ENCODE measurements at places on chromosomes 7 and 10. TPM values are rescaled to one million over a fixed set of nuclear protein-coding genes. Genes with fewer than 3 reads are reported as not detected.

HERPUD2 gene
- 31.3 TPM for total RNA-seq

H2AZ2 gene
- total RNA-seq = 113 TPM

SLC18A3 gene
- total RNA-seq = not detected

WEE2 gene
- not detected for total RNA-seq

SPDYE9 gene
- not detected for total RNA-seq

ODAD2 gene
- total RNA-seq = 2.8 TPM

OPN4 gene
- not detected for total RNA-seq

DNA sequence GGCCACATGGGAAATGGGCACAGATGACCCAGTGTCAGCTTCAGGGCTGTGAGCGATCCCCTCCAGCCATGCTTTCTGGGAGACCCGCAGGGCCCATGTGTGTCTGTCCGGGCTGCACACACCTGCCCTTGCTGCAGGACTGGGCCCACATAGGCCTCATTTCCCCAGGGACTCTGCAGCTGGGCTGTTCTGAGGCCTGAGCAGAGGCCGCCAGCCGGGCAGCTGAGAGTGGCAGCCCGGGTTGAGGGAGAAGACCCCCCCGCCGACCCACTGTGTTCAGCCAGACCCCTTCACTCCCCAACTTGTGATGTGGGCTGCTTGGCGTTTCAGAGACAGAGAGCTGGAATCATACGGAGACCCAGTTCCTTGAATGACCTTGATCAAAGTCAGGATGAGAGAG, 50.1 kb upstream of the DPYSL4 start:
- no peak for DNase-seq

DNA sequence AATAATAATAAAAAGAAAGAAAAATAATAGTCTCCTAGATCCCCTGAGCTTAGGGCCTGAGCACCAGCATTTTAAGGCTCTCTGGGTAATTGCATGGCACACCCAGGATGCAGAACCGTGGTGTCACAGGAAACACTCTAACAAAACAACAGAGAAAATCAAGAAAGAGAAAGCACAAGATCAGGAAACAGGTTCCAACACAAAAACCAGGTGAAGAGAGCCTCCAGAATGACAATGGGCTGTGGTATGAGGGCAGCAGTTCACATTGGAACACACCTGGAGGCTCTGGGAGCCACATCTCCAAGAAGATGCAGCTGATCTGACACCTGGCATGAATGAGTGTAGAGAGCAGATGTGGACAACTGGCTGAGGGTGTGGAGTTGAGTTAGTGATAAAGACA, 7.1 kb downstream of the MMRN2 start:
- DNase-seq = no peak

DNA sequence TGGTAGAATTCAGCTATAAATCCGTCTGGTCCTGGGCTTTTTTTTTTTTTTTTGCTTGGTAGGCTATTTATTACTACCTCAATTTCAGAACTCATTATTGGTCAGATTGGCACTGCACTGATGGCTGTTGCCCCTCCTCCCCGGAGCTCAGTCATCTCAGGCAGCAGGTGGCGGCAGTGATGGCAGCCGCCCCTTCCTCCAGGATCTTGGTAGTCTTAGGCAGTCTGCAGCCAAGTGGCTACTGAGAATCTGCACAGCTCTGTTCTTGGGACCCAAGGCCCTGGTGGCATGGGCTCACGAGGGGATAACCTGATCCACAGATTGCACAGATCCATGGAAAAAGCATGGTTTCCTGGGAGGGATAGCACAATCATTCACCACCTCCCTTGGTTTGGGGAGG, 77.9 kb downstream of the GPR85 start:
- DNase-seq = no peak

DNA sequence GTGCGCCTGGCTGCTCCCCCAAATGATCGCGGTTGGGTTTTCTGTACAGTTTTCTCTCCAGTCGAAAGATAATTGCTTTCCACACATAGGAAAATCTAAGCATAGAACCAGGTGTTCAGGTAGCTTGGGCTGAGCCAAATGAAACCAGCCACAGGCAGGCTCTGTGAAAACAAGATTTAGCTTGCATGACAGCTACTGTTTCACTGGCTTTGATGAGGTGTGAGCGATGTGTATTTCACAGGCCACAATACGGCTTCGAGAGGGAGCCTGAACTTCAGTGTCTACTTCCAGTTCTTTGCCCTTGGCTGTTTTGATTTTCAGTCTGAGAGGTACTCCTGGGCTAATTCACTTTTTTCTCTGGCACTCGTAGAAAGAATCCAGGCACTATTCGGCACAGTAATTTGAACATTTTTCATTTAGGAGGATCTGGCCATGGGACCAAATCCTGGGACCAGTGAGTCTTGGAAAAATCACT, 110.5 kb downstream of the JCAD start:
- DNase-seq = no peak

DNA sequence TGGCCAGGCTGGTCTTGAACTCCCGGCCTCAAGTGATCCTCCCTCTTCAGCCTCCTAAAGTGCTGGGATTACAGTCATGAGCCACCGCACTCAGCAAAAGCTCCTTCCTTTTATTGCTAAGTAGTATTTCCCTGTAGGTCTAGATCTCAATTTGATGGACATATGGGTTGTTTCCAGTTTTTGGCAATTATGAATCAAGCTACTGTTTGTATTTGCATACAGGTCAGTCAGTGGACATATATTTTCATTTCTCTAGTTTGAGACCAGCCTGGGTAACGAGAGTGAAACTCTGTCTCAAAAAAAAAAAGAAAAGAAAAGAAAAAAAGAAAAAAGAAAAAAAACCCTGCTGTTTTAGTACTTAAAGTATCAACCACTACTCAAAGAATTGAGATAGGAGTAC, 6.4 kb upstream of the PRKRIP1 start:
- DNase-seq = no peak

DNA sequence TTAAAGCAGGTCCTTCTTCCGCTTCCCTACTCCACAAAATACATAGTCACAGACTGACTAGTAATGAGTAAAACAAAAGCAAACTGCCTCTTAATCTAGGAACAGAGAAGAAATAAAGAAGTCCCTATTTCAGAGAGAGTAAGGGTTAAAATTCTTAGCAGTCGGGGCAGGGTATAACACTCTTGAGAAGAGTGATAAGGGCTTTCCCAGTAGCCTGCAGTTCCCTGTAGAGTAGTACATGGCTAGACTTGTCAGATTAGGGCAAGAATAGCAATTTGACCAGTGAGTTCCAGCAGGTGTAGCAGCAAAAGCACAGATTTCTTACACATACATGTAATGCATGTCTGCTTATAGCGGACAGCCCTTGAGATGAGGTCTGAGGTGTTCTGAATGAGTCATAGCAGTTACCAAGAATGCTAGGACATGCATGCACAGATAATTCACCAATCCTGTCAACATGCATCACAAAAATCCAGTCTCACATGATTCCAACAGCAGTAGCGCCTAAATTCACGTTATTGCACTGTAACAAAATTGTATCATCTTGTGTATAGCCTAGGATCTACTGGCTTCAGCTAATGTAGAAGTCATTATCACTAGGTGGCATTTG, 40.7 kb downstream of the BTRC start:
- no peak for DNase-seq

DNA sequence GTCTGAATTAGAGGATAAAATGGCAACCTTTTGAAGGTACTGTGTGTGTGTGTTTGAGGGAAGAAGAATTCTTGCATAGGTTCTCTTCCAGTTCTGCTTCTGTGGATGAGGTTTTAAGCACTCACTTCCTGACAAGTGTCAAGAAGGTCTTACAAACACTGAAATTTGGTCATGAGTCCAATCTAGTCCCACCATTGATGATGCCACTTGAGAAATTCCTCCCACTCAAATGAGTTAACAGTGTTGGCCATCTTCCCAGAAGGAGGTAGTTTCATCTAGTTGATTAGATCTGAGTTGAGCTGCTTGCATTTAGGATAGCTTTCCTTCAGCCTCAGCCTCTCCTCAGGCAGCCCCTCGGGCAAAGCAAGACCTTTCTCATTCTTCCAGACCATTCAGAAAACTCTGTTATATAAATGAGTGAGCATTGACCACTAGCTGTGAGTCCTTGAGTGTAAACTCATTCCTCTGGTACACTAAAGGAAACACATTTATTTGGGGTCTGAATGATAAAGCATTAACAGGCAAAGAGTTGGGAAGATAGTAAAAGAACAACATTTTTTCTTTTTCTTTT, 189.5 kb downstream of the TRIL start:
- no peak for DNase-seq

DNA sequence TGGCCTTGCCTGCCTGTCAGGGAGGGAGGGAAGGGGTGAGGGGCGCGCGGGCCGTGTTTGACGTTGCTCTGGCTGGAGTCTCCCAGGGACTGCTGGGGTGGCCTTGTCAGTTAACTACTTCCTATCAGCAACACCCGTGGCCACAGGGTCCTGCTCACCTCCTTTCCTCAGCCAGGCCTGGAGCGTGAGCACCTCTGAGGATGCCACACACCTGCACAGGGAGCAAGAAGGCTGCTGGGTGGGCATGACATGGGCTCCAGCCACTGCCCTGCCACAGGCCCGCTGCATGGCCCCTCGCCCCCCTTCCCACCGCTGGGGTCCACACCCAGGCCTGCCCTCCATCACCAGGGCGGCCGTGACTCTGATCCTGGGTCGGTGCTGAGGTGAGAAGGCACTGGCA, 212.4 kb downstream of the ELFN1 start:
- no peak for DNase-seq

DNA sequence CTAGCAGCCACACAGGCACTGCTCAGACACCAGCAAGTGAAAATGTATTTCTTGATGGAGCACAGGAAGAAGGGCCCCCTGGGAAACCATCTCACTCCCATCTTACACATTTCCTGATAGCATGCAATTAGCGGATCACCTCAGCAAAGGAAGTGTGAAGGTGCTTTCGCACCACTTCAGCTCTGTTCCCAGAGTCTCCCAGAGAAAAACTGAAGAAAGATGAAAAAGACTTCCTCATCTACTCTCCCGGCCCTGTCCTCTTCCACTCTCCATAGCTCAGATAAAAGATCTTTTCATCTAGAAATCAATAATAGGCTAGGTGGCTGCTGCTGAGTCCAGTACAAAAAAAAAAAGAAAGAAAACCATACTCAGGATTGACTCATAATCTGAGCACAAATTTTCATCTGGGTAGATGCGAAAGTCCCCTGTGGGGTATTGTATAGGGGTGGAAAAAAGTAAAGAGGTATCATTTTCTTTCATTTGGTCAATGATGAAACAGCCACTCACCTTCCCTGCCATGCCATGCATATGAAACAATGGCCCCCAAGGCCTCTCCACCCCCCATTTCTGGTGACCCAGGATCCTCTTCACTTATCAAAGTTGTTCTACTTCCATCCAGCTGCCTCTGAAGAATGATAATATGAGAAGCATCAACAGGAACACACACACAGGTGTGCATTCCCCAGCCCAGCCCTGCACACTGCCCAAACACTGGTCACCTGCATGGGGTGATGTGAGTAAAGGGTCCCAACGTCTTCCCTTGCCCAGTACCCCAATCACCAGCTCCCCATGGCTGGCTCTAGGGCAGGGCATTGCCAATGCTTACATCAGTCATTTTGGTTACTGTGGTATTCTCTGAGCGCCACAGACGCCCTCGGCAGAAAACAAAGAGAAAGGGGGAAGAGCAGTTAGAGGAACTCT, 48.8 kb upstream of the DGKI start:
- DNase-seq = no peak

GRCh38 chr10:85851325-85851724, 515.3 kb downstream of the GRID1 start:
- DNase-seq = no peak

DNA sequence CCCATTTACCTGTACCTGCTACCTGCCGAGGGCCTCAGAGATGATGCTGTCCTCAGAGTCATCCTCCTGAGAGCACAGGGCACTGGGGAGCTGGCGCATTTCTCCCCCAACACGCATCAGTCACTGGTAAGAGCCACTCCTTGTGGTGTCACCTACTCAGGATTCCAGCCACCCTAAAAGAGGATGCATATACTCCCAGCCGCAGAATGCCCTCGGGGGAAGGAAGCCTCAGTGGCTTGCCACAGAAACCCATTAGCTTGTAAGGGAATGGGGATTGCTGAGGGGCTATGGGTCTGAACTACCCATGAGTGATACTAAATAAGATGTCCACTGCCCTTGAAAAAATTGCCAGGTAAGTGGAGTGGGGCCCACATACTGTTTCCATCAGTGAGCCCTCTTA, 279.2 kb downstream of the WDR11 start:
- no peak for DNase-seq

DNA sequence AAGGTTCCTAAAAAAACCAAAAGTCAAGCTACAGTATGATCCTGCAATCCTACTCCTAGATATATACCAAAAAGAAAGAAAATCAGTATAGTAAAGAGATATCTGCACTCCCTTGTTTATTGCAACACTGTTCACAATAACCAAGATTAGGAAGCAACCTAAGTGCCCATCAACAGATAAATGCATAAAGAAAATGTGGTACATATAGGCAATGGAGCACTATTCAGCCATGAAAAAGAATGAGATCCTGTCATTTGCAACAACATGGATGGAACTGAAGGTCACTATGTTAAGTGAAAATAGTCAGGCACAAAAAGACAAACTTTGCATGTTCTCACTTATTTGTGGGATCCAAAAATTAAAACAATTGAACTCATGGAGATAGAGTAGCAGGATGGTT, 1159.5 kb upstream of the AUTS2 start:
- no peak for DNase-seq

- no peak for DNase-seq
These were observed 33.9 kb downstream of the MYL10 start for GRCh38 chr7:101595246-101595645.

DNA sequence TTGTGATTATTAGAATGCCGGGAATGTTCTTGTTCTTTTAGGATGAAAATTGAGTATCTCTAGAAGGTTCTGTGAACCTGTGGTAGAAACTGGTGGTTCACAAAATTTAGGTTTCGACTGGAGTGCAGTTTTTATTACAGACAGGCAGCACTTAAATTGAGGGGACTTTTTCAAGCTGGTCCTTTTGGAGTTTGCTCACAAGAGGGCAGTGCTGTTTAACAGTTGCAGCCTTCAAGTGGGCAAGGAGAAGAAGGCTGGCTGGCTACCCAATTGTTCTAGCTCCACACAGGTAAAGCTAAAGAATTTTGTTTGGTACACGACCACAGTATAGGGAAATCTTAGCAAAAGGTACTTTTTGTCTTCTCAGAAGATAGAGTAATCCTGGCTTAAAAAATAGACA, 233.6 kb downstream of the SNX13 start:
- DNase-seq = no peak

- DNase-seq = no peak
These were observed 29.5 kb downstream of the PLXDC2 start for GRCh38 chr10:19845503-19846368.

DNA sequence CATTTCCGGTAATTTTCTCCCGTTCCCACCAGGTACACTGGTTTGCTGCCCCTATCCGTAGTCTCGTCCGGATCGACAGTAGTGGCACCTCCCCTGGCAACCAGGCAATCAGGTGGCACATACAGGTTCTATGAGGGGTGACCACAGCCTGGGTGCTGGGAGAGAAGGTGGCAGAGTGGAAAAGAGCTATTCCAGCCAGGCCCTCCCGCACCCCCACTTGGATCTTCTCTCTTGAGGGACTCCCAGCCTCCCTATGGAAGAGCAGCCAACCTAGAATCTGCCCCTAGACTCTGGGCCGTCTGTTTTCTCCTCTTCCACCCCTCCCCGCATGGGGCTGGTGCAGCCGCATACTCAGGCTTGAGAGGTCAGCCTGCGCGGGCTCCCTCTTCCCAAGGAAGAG, 58.6 kb downstream of the GPR26 start:
- DNase-seq = no peak

GRCh38 chr7:41705109-41705901, 2.4 kb upstream of the INHBA start:
- peak; percentile 44 for DNase-seq

- DNase-seq = peak; percentile 77
These were observed 301.5 kb downstream of the ZEB1 start for GRCh38 chr10:31620226-31621151.
